ENCODE measurements at places on chromosomes 13 and 19.

DNA sequence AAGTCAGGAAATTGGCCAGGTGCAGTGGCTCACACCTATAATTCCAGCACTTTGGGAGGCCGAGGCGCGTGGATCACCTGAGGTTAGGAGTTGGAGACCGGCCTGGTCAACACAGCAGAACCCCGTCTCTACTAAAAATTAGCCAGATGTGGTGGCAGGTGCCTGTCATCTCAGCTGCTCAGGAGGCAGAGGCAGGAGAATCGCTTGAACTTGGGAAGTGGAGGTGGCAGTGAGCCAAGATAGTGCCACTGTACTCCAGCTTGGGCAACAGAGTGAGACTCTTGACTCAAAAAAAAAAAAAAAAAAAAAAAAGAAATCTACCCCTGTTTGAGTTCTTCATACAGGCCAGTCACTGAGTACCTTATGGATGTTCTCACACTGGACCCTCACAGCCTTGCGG, 42.0 kb downstream of the SLC15A1 start:
- no peak for DNase-seq

DNA sequence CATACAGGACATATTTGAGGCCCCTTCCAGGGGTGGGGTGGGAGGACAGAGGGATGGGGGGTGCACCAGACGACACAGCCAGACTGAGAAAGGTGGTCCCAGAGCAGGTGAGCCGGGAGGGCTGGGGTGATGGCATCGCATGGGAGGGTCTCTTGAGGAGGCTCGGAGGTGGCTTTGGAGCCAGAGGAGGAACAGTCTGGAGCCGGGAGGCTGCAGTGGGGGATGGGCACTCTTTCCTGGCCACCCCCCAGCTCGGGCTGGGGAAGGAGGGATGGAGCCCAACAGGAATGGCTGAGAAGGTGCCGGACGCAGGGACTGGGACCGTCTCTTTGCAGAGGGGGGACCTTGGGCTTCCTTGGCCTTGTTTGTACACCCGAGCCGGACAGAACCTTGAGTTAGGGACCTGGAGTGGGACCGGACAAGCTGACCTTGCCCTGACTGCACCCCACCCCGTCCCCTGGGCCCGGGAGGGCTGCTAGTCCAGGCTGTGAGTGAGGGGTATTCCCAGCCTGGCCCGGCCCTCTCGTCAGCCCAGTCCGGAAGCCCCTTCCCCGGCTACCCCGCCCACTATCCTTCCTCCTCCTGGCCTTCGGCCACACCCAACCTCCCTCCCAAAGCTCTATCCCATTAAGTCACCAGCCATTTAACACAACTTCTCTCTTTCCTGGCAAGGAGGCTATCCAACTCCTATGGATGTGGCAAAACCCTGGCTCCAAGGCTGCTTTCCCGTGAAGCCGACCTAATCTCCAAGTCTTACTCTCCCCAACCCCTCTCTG, 816 bp upstream of the TBXA2R start:
- no peak for DNase-seq

DNA sequence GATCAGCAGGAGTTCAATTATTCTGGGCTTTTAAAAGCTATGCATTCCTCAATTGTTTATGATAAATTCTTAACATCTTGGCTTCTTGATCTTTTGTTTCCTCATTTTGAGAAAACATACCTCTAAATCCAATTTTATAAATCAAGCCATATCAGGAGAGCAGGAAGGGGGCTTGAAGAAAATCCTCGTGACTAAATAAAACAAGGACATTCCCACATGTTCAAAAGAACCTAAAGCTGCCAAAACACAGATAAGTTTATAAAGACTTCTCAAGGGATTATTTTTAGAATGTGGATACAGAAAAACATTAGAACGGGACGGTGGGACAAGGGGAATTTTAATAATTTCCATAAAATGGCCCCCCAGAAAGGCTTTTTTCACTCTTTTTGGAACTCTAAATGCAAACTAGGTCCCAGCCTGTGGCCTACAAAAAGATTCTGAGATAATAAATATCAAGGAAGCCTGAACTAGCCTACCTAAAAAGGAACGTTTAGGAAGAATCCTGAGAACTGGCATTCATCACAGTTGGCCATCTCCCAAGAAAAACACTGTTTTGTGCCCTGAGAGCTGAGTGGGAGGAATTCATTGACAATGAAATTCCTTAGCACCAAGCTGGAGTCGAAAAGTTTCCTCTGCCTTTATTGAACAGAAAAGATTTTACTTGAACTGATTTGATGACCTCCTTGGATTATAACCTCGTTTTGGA, 30.1 kb downstream of the ZAR1L start:
- DNase-seq = no peak

GRCh38 chr19:35545001-35545854, at the start of gene TMEM147:
Gene TMEM147 (plus strand): TSS chr19:35545626. CDS start chr19:35545740, 114 bp downstream.
- peak; percentile 66 for DNase-seq

DNA sequence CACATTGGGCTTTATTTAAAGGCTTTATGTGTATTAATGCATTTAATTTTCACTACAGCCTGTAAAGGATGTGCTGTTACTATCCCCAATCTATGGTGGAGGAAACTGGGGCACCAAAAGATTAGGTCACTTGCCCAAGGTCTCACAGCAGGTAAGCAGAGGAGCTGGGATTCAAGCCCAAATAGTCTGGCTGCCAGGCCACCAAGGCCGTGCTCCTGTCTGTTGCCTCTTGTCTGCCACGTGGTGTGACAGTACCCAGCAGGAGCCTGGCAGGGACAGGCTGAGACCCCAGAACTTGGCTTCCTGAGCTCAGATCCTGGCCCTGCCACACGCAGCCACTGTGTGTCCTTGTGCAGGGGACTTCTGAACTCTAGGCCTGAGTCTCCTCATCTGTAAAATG, 4.5 kb downstream of the NTN5 start:
- DNase-seq = no peak

DNA sequence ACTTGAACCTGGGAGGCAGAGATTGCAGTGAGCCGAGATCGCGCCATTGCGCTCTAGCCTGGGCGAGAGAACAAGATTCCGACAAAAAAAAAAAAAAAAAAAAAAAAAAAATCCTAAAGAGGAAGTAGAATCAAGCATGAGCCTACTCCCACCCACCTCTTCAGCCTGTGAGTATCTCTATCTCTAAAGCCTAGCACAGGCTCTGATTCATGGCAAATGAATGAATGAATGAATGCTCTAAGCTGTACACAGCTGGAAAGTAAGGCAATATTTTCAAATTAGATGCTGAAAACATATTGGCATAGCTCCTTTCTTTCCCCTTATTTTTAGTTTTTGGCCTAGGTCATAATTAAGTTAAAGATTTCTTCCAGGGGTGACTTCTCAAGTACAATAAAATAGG, 35.7 kb upstream of the FAM216B start:
- no peak for DNase-seq
